Stimulated activated CD4-positive, alpha-beta T cell treated with anti-CD3 and anti-CD28 coated beads, Interleukin-1b, Interleukin-23, amount 100 ng/mL, for 1 hour (primary cell): ENCODE measurements at places on chromosomes 2 and 18.

GRCh38 chr2:202025816-202026215, 7.8 kb upstream of the FZD7 start:
- DNase-seq = no peak

DNA sequence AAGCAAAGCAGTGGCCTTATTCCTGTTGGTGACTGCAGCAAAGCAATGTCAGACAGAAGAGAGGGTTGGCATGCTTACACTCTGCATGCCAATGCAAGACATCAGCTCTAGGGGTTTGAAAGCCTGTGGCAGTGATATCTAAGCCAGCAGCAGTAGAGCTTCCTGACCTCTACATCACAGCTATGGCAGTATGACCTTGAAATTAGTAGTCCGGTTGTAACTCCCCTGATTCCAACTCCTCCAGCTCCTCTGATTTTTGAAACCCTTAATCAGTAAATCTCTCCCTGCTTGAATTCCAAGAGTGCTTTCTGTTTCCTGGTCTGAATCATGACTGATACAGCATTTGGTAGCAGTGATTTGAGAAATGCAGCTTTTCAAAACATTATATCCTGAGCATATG, 60.0 kb upstream of the LRP1B start:
- no peak for DNase-seq

DNA sequence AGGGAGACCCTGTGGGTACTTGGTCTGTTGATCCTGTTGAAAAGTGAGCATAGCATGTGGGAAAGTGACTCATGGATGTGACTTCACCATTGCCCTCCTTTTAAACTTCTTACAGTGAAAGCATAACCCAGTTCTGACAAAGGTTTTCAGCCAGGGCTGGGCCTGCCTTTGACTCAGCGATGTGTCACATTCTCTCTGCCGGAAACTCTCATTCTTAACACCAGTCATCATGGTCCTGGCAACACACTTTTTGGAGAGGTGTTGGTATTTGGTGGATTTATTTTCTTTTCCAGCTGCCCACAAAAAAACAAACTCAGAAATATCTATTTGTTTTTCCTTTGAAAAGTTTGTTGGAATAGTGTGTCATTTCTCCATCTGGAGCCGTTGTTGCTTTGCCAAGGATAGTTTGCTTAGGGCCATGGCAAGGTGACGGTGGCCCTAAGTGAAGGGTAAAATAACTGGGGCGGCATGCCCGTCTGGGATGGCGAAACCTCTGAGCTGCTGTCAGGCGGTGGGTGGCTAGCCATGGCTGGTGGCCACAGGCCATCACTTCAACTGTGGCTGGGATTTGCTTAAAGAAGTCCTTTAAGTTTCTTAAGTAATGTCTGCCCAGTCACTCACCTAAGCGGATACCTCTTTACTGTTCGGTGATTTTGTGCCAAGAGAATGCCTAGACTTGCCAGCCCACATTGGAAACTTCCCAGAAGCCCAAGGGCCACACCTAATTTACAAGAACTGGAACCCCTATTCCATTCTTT, 123.3 kb downstream of the LTBP1 start:
- DNase-seq = no peak

- no peak for DNase-seq
Measured at GRCh38 chr2:2879781-2880180, 497.8 kb downstream of the EIPR1 start.

DNA sequence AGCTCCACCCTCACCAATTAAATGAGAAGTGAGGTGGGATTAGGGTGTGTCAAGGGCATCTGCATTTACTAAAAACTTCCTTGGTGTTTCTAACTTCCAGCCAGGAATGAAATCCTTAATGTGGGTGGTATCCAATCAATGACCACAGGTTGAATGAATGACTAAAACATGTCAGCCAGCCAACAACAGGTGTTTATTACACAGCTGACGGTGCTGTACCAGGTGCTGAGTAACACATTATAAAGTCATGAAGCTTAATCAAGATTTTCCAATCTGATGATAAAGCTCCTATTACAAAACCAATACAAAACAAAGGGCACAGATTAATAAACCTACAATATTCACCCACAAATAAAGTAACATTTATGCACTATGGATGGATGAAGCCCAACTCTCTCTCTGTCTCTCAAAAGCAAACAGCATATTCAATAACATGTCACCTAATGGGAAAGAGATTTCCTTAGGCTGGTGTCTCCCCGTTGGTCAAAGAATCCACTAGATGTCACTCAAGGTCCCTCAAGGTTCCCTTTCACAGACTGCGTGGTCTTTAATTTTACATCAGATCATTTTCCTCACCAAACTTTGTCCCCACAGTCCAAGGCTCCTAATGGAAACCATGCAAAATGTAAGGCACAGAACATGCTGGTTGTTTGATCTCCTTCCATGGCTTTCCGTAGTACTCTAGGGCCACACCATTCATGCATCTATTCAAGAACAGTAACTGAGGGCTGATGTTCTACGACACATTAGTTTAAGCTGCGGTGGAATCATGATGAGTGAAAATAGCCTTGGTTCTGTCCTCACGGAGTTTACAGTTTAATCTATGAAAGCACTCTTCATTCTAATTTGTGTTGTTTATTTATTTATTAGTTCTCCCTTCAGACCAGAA, 6.4 kb upstream of the PTPN4 start:
- peak; percentile 4 for DNase-seq

DNA sequence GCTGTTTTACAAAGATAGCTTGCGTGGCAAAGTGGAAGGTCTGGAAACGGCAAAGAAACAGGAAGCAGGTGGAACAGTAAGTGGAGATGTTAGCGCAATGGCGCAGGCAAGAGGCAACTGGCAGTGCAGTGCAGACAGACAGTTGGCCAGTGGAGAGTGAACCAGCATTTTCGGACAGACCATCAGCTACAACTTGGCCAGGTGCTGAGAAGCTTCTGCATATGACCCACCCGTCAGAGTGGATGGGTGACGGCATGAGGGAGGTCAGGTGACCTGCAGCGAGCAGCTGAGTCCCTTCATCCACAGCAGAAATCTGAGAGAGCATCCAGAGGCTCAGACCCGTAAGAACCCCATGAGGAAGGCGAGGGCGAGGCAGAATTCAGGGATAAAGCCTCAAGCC, 33.8 kb downstream of the NPC1 start:
- DNase-seq = no peak

GRCh38 chr2:21866316-21866715, 742.5 kb downstream of the TDRD15 start:
- DNase-seq = no peak

- no peak for DNase-seq
Measured at GRCh38 chr2:168944065-168944464, 43.0 kb downstream of the G6PC2 start.

GRCh38 chr2:179106676-179107428, 56.9 kb upstream of the CCDC141 start:
- no peak for DNase-seq

- DNase-seq = no peak
Measured at GRCh38 chr2:186423481-186423880, 62.6 kb upstream of the ZC3H15 start.

GRCh38 chr2:151922845-151923666, 94.8 kb upstream of the ARL5A start:
- DNase-seq = no peak

DNA sequence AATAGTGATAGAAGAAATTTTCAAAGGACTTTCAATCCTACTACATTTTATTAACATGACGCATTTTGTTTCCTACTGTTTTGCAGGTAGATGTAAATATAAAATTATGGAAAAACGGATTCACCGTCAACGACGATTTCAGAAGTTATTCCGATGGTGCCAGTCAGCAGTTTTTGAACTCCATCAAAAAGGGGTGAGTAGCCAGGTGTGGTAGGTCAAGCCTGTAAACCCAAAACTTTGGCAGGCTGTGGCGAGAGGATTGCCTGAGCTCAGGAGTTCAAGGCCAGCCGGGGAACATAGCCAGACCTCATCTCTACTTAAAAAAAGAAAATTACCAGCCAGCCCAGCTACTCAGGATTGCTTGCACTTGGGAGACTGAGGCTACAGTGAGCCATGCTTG, 33.0 kb upstream of the MFSD2B start:
- DNase-seq = no peak

- no peak for DNase-seq
Measured at GRCh38 chr2:176385219-176385759, 116.0 kb downstream of the MTX2 start.

DNA sequence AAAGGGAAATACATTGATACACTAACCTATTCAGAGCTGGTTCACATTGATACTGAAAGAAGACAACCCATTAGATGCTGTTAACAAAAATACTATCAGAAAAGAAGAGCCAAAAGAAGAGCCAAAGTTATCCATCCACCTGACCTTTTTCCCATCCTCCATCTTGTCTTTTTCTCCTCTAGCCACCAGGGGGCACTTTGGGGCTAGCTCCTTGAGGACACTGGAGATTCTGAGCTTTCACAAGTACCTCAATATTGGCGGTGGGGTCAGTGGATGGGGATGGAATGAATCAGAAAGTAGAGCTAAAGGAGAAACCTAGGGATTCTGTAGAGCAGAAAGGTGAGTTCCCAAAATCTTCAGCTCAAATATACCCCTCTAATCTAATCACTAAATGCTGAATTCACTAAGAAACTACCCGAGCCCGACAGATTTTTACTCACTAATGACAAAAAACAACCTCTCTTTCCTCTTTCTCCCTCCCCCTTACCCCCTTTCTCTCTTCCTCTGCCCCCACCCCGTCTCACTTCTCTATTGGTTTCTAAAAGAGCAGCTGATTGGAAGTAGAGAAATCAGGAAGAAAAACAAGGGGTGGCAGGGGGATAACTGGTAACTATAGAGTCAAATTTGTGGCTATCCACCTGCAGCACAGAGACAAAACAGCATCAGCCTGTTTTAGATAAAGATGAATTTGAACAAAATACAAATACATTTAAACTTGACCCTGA, 203.3 kb downstream of the TCF4 start:
- DNase-seq = no peak

GRCh38 chr18:57954935-57955334, 89.1 kb upstream of the NEDD4L start:
- DNase-seq = no peak

DNA sequence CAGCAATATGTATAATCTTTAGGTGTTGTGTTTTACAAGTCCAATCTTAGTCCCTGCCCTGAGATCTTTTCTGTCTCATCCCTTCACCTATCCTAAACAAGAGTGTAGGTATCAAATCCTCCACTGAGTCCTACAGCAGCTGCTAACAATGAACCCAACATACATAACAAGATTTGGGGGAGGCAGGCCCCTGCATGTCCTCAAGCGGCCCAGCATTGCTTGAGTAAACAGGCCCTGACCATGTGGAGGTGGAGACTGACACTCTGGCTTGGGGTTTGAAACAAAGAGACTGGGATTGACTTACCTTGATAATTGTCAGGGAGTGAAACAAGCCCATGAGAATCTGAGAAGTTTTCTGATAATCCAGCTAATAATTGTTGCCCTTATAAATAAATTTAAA, 213.4 kb downstream of the STK39 start:
- no peak for DNase-seq

GRCh38 chr18:57784034-57784800, 18.9 kb downstream of the ATP8B1 start:
- DNase-seq = no peak

DNA sequence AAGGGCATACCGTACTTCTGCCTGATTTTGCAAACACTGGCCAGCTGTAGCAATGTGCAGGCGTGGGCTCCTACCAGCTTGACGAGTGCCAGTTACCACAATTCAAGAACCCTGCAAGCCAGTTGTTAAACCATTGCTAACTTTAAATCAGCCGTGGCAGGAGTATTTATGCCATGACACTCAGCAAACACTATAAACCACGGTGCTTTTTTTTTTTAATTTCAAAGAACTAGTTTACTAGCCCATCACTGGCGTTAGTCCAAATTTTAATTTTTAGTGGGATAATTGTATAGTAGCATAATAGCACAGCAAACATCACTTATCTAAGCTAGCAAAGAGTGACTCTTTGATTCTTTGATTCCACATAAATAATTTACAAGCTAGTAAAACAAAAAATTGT, 111.1 kb downstream of the COL4A4 start:
- DNase-seq = no peak

DNA sequence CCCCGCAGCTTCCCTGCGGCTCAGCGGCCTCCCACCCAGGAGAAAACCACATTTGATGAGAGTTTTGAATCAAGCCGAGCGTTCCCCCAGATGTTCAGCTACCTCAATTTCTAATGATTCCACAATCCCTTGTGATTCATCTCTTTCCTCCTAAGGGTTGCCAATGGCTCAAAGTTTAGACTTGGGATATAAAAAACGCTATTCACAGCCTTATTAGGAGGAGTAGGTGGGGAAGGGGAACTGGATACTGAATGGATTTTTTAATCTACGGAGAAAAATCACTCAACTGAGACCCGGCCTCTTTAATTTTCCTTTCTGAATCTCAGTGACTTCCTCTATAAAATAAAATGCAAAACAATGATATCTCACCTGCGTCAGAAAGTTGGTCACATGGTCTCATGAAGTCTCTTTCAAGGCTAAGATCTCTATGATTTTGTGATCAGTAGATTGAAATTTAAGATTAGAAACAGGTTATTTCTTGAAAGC, 192.6 kb upstream of the TCF4 start:
- DNase-seq = no peak

GRCh38 chr2:69271831-69272257, 115.2 kb downstream of the GFPT1 start:
- DNase-seq = no peak

GRCh38 chr2:62266433-62267038, 70.6 kb downstream of the B3GNT2 start:
- no peak for DNase-seq

GRCh38 chr2:62806231-62806630, 100.7 kb downstream of the EHBP1 start:
- no peak for DNase-seq

DNA sequence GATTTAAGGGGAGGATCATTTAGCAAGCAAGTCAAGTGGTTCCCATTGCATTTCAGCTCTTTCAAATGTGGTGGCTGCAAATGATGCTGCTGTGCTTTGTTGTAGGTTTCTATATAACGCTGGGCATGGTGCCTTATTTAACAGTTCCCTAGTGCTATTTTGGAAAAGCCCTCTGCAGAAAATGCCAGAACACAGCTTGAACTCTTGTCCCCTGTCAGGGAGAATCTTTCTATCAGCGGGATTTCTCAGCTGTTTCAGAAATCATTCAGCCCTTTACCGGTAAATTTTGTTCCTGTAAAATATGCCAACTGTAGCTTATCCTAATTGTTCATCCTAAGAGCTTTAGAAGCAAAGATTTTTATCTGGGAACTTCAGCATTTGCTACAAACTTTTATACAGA, 77.8 kb upstream of the DTNA start:
- DNase-seq = no peak

DNA sequence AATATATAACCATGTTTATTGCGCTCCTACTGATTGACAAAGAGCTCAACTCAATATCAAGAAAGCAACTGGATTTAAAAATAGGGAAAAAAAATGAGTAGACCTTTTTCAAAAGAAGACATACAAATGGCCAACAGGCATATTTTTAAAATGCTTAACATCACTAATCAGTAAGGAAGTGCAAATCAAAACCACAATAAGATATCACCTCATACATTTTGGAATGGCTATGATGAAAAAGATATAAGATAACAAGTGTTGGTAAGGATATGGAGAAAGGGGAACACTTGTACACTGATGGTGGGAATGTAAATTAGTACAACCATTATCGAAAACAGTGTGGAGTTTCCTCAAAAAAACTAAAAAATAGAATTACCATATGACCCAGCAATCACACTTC, 5.6 kb upstream of the GALNT5 start:
- DNase-seq = no peak
